Stimulated activated CD8-positive, alpha-beta memory T cell treated with anti-CD3 and anti-CD28 coated beads, Interleukin-4, amount 100 ng/mL, for 1 hour (primary cell): ENCODE measurements at places on chromosomes 3 and 15.

- no peak for DNase-seq
Observed at GRCh38 chr3:173653781-173654180, 256.2 kb downstream of the NLGN1 start.

GRCh38 chr3:185744997-185745843 is 79.6 kb downstream of the IGF2BP2 start:
- no peak for DNase-seq

- no peak for DNase-seq
Observed at GRCh38 chr3:149340310-149340933, 7.0 kb upstream of the TM4SF18 start.

- DNase-seq, result no peak
Observed at GRCh38 chr3:168034152-168034928, 61.4 kb downstream of the GOLIM4 start.

GRCh38 chr3:176274161-176274560 is 923.1 kb downstream of the TBL1XR1 start:
- DNase-seq, result no peak

DNA sequence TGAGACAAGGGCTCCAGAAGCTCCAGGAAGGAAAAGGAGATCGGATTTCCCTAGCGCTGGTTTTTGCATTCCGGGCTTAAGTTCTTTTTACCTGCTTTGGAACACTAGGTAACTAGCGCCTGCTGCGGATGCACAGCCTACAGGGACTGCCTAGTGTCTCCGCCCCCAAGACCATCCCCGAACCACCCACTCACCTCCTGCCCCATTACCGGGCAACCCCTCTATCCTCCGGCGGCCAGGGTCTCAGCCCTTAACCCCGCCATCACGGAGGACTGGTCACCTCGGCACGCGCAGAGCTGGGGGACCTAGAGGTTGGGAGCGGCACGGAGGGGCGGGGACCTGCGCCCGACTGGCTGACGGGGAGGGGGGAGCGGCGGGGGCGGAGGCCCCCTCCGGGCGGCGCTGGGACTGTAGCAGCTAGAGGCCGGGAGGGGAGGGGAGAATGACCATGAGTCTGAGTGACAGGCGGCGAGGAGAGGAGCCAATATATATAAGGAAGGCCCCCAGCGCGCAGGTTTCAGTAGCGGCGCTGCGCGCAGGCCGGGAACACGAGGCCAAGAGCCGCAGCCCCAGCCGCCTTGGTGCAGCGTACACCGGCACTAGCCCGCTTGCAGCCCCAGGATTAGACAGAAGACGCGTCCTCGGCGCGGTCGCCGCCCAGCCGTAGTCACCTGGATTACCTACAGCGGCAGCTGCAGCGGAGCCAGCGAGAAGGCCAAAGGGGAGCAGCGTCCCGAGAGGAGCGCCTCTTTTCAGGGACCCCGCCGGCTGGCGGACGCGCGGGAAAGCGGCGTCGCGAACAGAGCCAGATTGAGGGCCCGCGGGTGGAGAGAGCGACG is at the start of gene DLL4:
Gene DLL4, plus strand, starts transcription at position 520 of the 839 bp plus-strand sequence. CDS start 329 bp downstream, outside the sequence.
- DNase-seq, result no peak

DNA sequence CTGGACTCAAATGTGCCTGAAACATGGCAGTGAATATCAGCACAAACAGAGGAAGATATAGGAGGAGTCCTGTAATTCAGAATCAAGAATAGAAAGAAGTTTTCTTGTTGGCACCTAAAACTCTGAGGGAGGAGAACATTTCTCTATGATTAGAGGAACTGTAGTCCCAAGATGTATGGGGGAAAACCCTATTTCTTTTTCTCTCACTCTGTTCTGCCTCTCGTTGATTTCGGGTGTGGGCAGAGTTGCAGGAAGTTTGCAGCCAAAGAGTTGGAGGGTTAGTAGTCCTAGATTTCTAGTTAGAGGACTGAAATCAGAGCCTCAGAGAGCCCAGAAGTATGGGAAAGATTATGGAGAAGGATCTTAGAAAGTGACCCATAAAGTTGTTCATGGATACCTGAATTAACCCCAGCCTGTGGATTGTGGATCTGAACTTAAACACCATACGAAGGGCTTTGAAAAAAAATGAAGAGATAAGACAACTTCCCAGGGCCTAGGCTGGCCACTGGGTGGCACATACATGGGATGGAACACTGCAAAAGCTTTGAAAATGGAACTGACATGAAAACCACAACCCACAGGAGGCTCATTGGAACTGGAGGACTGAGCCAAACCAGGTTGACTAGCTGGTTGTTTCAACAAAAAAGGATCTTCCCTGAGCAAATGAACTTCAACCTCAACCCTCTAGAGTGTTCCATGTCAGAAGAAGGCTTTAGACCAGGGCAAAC is 34.6 kb downstream of the FMN1 start:
- DNase-seq, result no peak

DNA sequence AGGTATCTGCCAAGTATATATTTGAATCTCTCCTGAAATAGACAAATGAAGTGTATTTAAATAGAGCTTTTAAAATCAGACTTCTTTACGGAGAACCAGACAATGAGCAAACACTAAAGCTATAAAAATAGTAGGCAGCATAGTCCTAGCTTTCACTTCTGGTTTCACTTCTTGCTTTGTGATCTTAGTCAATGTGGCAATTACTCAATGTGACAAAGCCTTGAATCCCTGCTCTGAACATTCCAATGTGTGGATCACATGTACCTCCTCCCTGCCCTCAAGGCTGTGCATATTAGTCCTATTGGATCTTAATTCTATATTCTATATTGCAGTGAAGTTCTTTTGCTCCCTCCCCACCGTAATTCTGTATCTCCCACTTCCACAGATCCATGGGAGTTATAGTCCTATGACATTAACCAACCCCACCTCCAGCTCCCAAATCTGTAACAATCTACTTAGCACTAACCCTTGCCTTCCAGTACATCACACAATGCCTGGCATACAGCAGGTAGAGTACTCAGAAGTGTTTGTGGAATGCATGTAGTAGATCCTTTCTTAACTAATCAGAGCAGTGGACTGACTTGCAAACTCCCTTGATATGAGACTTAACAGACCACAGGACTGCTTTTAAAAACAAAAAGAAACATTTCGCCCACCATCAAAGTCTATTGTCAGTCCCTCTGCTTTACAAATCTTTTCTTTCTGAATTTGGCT is 24.3 kb upstream of the CP start:
- DNase-seq, result no peak

GRCh38 chr3:179184826-179185225 is 36.7 kb downstream of the PIK3CA start:
- no peak for DNase-seq

DNA sequence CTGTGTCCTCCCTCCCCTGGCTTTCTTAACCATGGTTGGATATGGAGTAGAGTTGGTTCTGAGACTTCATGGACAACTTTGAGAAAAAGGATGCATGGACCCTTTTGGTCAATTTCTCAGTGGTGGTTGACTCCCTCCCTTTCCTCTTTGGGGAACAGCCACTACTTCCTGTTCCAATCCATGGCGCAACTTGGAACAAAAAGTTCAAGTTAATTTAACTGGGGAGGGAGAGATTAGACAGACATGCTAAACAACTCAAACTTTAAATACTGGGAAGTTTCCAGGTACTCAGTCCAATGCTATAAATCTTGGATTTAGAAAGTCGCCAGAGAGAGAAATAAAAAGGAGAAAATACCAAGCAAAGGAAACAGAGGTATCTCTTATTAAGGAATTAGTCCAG is 202.2 kb downstream of the PDZRN3 start:
- DNase-seq, result no peak

GRCh38 chr3:38136393-38136776 is 542 bp downstream of the ACAA1 start:
- no peak for DNase-seq

DNA sequence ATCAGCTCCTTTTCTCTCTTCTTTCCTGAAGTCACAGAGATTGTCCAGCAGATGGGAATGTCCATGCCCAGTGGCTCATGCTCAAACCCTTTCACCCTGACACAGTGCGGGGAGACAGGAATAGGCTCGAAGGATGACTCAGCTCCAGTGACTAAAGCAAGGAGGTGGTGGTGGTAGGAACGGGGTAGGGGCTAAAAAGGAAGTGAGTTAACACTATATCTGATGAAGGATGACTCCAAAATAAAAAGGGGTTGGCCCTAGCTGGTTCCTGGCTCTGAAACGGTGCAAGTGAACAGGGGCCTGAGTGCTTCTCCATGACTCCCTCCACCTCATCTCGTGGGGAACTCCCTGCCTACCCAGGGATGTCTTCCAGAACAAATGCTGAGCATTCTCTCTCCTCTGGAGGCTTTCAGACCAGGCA is 167.4 kb upstream of the LPP start:
- DNase-seq, result no peak

GRCh38 chr3:134314588-134315285 is 59.5 kb downstream of the AMOTL2 start:
- DNase-seq, result no peak

- DNase-seq, result no peak
Observed at GRCh38 chr15:81038975-81039607, 38.4 kb downstream of the TLNRD1 start.

- DNase-seq, result no peak
Observed at GRCh38 chr3:186413615-186414415, 51.8 kb upstream of the DGKG start.

DNA sequence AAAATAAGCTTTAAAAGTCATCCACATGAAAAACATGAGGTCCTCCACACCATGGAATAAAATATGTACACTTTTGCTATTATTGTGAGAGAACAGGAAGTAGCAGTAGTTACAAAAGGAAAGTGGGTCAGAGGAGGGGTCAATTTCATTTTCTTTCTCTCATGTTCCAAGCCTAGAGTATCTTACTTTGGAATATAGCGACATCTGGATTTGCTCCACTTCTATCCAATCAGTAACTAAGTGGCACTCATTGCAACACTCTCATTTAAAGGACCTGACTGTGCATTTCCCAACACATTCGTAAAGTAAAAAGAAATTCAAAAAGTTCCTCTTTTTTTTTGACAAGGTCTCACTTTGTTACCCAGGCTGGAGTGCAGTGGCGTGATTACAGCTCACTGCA is 637.3 kb downstream of the TUSC7 start:
- DNase-seq, result no peak

GRCh38 chr15:34359416-34359815 is 7.6 kb downstream of the LPCAT4 start:
- DNase-seq, result no peak

DNA sequence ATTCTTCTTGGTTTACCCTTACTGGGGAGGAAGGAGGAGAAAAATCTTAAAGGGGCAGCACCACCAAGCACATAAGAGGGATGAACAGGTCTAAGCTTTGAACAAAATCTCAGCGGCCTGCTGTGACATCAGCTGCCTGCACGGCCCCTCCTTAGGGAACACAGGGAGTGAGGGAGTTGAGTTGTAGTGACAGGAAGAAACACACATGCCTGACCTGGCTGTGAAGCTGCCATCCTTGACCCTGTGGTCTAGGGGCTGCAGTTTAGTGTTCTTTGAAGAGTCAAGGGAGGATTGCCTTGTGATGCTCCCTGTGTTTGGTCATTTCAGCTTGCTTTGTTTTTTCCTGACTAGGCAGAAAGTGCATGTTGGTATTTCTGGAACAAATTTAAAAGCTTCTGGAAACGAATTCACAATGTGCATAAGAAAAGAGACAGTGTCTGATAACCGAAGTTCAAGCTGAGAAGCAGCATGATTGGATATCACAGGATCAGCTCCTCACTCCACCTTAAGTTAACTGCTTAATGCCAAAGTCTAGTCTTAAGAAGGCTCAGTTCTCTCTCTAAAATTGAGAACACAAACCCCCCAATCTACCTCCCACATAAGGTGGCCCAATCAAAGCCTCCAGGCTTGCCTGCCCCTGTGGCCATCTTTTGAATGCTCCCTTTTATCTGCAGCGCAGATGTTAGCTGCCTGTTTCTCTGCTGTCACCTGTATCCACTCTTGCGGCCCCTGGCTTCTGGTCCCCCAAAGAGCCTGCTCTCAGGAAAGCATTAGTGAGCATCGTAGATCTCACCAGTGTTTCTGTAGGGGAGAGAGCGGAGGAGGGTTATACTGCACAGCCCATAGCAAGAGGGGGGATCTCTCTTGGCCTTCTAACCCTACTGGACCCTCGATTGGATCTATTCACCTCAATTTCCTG is 82.2 kb downstream of the SCN11A start:
- DNase-seq, result no peak

GRCh38 chr15:81255958-81256320 is 59.3 kb downstream of the IL16 start:
- no peak for DNase-seq

- no peak for DNase-seq
Observed at GRCh38 chr15:49843725-49844124, 222.9 kb downstream of the DTWD1 start.

GRCh38 chr3:147015334-147015733 is 391.0 kb downstream of the ZIC4 start:
- no peak for DNase-seq

- no peak for DNase-seq
Observed at GRCh38 chr15:99522288-99522687, 43.5 kb upstream of the MEF2A start.

GRCh38 chr3:183799461-183799860 is 25.9 kb downstream of the MAP6D1 start:
- no peak for DNase-seq

DNA sequence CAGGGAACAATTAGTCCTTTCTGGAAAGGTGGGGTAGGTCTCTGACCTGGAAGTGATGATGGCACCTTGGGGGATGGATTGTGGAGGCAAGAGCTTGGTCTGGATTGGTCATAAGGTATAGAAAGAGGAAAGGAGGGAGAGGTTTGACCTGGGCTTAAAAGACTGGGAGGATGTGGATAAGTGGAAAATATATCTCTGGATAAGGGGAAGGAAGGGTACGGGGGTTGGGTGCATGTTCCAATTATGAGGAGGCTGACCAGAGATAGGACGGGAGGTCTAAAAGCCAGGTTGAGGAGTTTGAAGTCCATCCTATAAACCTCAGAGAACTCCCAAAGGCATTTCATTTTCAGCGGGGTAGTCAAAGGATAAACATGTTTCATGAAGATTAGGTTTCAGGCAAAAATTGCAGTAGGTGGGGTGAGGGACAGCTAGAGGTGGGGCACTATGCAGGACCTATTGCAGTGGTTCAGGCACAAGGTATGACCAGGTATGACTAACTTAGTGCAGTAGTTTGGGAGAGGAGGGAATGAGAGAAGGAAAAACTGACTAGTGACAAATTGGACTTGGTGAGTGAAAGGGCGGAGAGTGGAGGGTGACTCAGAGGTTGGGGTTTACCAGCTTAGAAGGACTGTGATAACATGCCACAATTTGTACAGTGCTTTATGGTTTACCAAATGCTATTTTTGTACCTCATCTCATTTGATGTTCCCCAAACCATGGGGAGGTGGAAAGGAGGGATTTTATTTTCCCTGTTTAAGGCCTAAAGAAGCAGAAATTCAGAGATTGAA is 10.7 kb downstream of the PDE8A start:
- no peak for DNase-seq

- peak; percentile 5 for DNase-seq
Observed at GRCh38 chr15:38072348-38073177, 138.1 kb downstream of the TMCO5A start.

DNA sequence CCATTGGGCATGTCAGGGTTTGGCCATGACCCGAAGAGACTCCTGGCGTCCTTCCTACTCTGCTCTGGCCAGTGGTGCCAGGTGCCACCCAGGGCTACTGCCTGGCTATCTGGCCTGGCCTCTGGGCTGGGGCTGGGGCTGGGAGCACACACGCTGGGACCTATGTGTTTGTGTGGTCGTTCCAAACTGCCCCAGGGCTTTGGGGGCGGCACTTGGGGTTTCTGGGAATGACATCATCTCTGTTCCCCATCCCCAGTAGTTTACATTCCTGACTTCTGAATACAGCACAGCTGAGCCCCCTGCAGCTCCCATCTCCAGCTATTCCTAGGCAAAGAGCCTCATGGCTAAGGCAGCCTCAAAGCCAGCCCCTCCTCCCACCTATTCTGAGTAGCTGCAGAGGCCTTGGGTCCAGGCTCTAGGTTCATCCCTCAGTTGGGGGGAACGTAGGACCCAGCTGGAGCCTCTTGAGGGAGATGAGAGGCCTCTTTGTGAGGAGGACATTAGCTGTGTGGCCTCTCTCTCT is 24.3 kb downstream of the PLEKHO2 start:
- DNase-seq, result no peak
